WTC11 (cell line): ENCODE measurements at places on chromosomes 4 and X.
A peak's percentile ranks its signal among the peaks of the same experiment; 100 is the strongest.

DNA sequence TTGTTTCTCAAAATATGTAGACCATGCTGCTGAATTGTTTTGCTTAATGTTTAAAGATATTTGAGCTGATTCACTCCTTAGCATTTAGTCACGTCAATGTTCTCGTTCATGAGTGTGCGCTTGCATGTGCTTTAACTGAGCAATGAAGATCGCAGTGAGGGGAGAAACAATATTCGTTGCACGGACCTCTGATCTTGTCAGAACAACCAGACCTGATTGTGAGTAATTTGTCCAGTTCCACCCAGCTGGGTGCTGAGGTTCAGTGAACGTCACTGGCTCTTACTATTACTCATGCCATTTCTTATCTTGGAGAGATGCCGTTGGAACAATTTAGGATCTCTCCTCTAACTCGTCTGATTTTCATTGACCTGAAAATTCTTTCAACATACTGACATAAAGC lies 15.0 kb upstream of the PRKX start:
- DNase-seq, result no peak

DNA sequence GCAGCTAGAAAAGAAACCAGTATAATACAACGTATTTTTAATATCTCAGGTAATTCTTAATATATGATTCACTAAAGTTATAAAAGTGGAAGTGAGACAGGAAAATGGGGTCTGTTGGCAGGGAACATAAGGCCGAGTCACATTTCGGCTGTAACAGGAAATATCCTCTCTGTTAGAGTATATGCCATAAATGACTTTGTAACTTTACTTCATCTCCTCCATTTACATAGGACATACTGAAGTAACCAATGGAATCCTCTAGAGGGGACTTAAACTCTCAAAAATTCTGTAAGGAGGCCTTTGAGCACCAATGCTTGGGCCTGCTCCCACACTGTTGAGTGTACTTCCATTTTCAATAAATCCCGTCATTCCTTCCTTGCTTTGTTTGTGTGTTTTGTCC lies 71.3 kb downstream of the ANKRD17 start:
- DNase-seq, result no peak

DNA sequence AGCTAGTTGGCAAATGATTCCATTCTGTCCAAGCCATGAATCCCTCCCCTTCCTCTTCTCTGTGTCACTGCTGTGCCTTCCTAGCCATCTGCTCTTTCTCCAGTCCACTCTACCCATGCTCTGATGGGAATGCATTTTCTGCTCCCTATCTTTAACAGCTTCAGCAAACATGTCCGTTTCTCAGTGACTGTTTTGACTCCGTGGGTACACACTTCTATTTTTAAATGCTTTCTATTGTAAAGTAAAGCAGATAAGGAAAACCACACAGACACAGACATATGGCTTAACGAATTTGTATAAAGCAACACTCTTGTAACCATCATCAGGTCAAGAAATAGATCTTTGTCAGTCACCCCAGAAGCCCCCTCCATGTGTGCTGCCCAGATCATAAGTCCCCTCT lies 72.4 kb upstream of the KLHL13 start:
- no peak for DNase-seq

DNA sequence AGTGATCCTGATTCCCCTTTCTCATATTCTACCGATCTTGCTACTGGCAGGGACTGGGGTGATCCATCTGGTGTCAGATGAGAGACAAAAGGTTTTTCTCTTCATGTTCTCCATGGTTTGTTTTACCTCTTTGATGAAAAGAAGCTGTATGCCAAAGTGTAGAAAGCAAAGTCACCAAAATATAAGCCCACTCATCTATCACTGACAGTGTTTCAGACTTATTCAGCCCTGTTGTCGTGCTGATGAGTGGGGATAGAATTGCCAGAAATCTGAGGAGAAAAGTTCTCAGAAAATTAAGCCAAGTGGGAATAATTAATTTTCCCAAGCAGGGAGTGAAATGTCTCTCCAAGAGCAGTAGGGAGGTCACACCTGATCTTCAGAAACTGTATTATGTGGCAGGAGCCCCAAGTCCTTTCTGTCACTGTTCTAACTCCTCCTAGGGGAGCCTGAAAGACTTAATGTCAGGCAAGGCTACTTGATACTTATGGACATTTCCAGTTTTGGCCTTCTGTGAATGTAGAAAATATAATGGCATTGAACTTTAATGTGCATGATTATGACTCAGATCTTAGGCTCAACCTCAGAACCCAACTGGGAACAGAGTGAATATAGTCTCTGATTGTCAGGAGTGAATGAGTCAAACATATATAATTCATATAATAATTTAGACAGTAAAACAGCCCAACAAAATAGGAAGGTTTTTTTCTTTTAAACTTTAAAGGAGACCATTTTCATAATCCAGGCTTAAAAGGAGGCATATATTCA lies 298.1 kb downstream of the ANKRD50 start:
- DNase-seq, result no peak

DNA sequence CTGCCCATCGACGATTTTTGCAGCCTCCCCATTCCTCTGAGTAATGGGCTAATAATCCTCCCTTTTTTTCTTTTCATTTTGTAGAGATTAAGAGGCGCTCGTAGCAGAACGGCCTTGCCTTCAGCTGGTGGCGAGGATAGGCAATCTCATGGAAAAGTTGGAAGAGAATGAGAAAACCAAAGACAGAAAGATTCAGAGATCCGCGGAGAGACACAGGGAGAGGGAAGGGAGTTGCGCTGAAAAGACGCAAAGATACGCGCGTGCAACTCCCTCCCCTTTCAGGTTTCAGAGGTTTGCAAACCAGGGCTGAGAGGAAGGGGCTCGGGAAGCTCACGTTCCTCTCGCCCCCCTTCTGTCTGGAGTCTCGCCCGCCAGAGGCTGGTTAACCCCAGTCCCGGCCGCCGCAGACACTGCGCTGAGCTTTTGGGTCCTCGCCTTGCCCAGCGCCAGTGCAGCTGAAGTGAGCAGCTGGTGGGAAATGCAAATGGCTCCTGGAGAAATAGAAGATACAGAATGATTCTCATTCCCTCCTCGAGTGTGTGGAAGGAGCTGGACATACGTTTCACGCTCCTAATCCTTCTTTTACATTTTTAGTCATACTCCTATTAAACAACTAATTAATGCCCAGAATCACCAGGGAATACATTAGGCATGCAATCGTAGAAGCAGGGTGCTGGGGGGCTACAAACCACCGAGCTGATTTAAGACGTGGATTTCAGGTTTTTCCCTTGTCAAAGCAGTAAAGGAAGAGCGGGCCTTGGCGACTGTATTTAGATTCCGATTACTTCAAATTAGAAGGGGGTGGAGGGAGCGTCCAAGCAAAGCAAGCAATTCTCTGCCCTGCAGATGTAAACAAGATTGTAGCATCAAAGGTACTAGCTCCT lies 16.6 kb upstream of the PITX2 start:
- DNase-seq, result peak; percentile 70

DNA sequence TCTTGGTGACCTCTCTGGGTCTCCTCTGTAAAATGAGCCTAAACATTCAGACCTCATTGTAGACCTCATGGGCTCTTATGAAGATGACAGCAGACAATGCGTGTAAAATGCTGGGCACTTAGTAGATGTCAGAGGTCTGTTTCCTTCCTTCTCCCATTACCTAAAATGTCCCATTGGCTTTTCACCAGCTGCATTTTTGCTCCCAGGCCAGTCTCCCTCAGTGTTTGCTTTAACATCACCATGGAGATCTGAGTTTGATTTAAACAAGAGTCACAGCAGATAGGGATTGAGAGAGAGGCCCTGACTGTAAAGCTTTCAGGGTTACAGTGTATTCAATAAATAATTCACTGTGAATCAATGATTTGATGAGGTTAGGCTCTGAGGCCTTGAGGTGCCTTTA lies 24.3 kb downstream of the PSAPL1 start:
- DNase-seq, result no peak

DNA sequence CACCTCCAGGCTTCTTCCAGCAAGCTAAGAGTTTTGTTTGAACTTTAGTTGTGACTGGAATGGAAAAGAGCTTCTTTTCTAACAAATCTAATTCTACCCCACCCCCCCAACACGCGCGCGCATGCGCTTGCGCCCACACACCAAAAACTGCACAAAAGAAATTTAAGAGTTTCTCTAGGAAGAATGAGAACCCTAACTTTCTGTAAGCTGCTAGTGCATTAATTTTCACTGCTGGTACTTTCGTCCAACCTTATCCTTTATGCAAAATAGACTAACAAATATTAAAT lies 9.0 kb upstream of the INTU start:
- DNase-seq, result no peak

DNA sequence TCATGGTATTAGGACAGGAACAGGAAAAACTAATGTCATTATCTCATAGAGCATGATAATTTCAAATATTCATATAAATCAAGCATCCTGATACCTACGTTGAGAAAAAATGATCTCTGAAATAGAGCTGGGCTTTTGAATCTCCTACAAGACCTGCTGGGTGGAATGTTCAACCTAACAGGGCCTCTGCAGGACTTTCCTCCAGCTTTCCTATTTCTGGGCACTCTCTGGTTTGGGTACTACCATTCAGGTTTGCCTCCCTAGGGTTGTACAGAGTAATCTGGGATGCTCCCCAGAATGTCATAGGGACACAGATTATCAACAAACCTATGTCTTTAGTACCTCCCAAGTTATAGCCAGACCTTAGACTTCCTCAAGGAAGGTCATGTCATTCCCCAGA lies 108.9 kb downstream of the CDS1 start:
- DNase-seq, result no peak

GRCh38 chr4:137370206-137370633 lies 162.1 kb downstream of the PCDH18 start:
- DNase-seq, result no peak

DNA sequence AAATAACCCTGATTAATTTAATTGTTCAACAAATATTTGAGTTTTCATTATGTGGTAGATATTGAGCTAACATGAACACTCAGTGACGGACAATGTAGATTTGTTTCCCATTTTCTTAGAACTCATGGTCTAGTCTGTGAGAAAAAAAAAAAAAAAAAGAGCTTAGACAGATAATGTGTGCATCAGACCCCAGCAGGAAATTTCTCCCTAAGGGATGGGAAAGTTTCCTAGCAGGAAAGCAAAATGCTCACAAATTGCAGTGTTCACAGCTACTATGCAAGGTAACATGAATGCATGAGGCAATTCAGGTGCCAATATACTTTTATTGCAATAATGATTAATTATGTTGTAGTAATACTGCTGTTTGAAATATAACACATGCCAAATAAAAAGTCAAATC lies 843.2 kb upstream of the SLIT2 start:
- DNase-seq, result no peak

- no peak for DNase-seq
Measured at GRCh38 chrX:103864149-103864548, 32.1 kb upstream of the RAB9B start.

DNA sequence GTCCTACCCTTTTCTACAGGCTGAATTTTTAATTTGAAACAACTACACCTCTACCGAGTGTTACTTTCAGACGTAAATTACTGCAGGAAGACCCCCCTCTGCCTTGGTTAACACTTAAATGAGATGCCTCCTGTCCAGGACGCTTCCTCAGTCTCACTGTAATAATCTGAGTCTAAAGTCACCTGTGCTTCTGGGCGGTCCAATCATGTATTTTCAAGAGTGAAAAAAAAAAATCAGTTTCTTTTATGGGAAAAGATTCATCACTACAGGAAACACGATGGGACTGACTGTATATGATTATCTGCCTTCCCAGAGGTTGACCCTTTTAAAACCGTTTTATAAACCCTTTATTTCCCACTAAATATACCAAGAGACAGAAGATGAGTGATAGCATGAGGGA lies 776 bp downstream of the RBM47 start:
- no peak for DNase-seq

GRCh38 chrX:12843061-12843667 lies 23.7 kb upstream of the TLR7 start:
- no peak for DNase-seq

- DNase-seq, result peak; percentile 22
Measured at GRCh38 chrX:18426004-18426320, 554 bp downstream of the CDKL5 start.

DNA sequence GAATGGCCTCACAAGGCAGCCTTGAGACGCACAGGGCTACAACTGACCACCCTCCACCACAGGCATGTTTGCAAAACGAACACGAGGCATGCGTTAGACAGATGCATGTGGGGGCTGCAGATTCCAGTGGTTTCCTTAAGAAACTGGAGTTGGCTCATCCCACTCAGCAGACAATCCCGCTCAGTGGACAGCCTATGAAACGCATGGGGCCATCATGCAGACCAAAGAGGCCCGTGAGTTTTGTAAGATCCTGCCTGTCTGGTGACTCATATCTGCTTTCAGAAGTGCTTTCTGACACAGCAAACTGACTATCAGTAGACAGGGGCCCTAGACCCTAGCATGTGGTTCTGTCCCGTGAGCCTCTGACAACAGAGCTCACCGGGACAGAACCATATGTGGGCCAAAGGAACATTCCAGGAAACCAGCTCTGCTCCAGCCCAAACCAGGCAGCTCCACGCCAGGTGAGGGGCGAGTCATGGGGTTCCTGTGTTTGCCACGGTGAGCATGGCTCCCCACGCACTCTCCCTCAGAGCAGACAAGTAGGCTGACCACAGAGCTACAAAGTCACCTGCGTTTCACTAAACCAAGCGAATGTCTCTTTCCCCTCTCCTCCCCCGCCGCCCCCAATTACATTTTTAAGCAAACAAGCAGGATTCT lies 74.4 kb downstream of the MTMR1 start:
- no peak for DNase-seq
